ENCODE measurements at places on chromosomes 13 and 19.

GRCh38 chr19:29107831-29108230, 105.1 kb downstream of the UQCRFS1 start:
- DNase-seq = no peak

GRCh38 chr13:98312606-98313005, 135.5 kb upstream of the RNF113B start:
- no peak for DNase-seq

GRCh38 chr13:99294198-99294597, 13.0 kb downstream of the GPR183 start:
- no peak for DNase-seq

DNA sequence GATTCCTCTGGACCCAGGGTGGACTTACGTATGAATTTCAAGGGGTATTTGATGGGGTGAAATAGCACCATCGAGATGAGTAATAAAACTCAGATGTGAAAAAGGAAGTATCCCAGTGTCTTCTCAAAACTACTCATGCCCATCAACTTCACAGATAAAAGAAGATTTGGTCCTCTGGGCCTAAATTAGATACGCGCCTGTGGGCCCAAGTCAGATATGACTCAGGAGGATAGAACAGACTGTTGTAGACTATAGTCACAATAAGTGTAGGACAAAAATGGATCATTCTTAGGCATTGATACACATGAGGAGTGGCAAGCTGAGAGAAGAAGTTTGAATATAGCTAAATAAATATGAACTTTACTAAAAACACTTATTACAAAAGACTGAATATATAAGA, 2438.8 kb downstream of the PCDH9 start:
- DNase-seq = no peak

- no peak for DNase-seq
Measured at GRCh38 chr19:28983430-28983829, 229.5 kb downstream of the UQCRFS1 start.

GRCh38 chr19:5664515-5664914, 15.8 kb downstream of the MICOS13 start:
- no peak for DNase-seq

DNA sequence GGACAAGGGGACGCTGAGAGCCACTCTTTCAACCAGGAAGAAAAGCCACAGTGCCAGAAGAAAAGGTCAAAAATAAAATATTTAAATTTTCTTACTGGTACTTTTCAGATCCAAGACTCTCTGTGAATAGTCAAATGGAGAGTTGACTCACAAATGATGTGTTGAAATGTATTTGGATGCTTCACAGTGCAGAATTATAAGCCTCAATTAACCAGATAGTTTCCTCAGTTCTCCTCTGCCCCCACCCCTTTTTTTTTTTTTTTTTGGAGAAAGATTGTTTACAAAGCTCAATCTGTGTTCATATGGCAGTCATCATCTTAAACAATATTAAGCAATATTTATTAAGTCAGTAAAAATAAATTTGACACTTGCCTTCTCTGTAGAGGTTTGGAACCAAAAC, 470.8 kb downstream of the FGF9 start:
- no peak for DNase-seq

GRCh38 chr19:53642381-53643099, 10.7 kb downstream of the DPRX start:
- no peak for DNase-seq

GRCh38 chr13:31469377-31469776, 269.6 kb downstream of the B3GLCT start:
- no peak for DNase-seq

GRCh38 chr13:31167490-31167889, 5.8 kb upstream of the HSPH1 start:
- no peak for DNase-seq

- DNase-seq = no peak
Measured at GRCh38 chr19:55383279-55384130, 587 bp downstream of the TMEM238 start.

Data from stimulated activated CD8-positive, alpha-beta memory T cell treated with anti-CD3 and anti-CD28 coated beads, Interleukin-12 subunit alpha, Interleukin-12 subunit beta, amount 100 ng/mL, for 4 hours (primary cell).